ENCODE measurements at places on chromosomes 13 and 19.

GRCh38 chr13:39347926-39348901 is 254.8 kb downstream of the LHFPL6 start:
- no peaks in the 10 kb centered on the region for H3K4me1 ChIP-seq
- no peak for DNase-seq
- H3K27me3 ChIP-seq = no peaks in the 10 kb centered on the region
- H3K27ac ChIP-seq = no peak overlapping the region
- no peaks in the 10 kb centered on the region for H3K36me3 ChIP-seq
- no peak overlapping the region for H3K4me3 ChIP-seq

DNA sequence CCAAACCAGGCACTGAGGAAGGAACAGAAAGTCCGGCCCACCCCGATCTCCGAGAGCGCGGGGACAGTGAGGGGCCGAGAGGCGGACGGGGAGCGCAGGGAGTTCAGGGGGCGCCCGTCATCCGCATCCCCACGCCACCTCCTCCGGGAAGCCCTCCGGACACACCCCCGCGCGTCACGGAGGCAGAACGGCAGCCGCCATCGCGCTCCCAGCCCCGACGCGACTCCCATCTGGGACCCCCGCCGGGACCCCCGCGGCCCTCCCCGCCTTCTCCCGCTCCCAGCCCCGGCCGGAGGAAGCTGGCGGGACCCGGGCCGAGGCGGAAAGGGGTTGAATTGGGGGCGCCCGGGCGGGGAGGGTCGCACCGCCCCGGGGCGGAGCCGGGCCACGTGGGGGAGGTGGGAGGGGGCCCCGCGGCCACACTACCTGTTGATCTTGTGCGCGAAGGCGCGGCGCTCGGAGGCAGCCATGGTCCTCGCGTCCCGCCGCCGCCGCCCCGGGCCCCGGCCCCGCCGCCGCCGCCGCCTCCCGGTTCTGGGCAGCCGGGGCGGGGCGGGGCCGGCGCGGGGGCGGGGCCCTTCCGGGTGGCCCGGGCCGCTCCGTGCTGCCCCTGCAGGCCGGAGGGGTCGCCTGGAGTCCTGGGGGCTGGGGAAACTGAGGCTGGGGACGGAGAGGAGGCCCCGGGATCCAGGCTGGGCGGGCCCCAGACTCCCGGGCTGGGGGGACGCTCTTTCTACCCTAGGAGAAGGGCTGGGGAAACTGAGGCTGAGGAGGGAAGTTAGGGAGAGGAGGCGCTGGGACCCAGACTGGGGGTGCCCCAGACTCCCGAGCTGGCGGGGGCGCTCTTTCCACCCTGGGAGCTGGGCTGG is at the start of gene DOCK6:
Gene DOCK6 (minus strand): TSS at position 554 of the 869 bp plus-strand sequence. CDS start 84 bp downstream, at position 470.
- H3K36me3 ChIP-seq = no peaks in the 10 kb centered on the region
- DNase-seq = no peak
- no peak within 1 kb of the TSS for H3K27ac ChIP-seq
- H3K4me1 ChIP-seq = peaks cover 8% of the 10 kb centered on the region

DNA sequence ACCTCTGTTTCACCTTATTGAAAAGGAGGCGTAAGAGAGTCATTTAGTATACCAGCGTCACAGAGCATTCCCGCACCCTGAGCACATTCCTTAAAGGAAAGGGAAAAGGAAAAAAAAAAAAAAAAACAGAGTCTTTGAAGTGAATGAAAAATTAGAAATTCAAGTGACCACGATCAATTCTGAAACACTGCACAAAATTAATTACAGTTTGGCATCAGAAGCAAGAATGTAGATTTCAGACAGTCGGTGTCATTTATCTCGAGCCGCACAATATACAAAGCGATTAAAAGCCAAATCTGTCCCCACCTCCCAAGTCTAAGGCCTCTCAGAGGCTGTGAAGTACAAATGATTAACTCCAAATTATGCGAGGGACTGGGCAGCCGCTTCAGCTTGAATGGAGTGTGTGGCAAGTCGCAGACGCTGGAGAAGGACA is 173.7 kb upstream of the ZNF507 start:
- H3K4me1 ChIP-seq = no peaks in the 10 kb centered on the region
- no peaks in the 10 kb centered on the region for H3K27me3 ChIP-seq
- H3K36me3 ChIP-seq = no peaks in the 10 kb centered on the region
- H3K27ac ChIP-seq = no peak overlapping the region

- H3K27ac ChIP-seq = no peak overlapping the region
- peaks cover 32% of the 10 kb centered on the region for H3K4me1 ChIP-seq
- H3K4me3 ChIP-seq = peak overlapping the region; percentile 90
- H3K27me3 ChIP-seq = no peaks in the 10 kb centered on the region
- DNase-seq = no peak
- H3K36me3 ChIP-seq = peaks cover 4% of the 10 kb centered on the region
Measured at GRCh38 chr19:43532571-43532961, 422 bp upstream of the ZNF575 start.

DNA sequence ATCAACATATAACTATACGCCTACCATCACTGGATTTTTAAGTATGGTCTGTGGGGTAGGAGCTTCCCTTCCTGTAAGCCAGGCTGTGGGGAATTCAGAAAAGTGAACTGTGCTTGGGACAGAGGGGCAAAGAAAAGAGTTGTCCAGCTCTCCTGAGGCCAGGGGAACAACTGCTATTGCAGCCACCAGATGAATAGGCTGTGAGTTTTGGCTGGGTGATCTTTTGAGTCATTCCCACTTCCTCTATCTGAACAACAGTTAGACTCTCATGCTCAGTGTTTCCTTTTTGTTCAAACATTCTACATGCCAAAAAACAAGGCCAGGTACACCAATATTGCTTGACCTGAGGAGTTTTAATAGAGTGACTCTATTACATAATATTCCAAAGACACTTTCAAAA is 426.2 kb upstream of the DACH1 start:
- no peak overlapping the region for H3K4me3 ChIP-seq
- H3K27me3 ChIP-seq = no peaks in the 10 kb centered on the region
- DNase-seq = no peak
- H3K4me1 ChIP-seq = no peaks in the 10 kb centered on the region
- no peaks in the 10 kb centered on the region for H3K36me3 ChIP-seq
- no peak overlapping the region for H3K27ac ChIP-seq

- no peak for DNase-seq
- H3K36me3 ChIP-seq = no peaks in the 10 kb centered on the region
- H3K4me3 ChIP-seq = no peak overlapping the region
Measured at GRCh38 chr13:42075517-42075916, 27.1 kb downstream of the DGKH start.

DNA sequence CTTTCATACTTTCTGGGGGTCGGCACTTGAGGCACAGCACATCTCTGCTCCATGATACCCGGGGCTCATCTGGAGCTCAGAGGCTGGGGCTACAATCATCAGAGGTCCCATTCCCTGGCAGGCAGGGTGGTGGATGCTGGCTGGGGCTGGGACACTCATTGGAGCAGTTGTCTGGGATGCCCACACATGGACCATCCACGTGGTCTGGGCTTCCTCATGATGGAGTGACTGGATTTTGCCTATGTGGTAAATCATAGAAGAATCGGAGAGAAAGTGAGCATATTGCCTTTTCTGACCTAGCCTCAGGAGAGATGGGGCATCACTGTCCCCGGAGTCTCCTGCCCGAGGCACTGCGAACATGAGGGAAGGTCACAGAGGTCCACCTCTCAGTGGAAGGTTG is 91.4 kb upstream of the IRS2 start:
- no peaks in the 10 kb centered on the region for H3K36me3 ChIP-seq
- DNase-seq = no peak
